ENCODE measurements at places on chromosomes 6 and 20.

GRCh38 chr6:102774326-102774725 is 1380.8 kb downstream of the GRIK2 start:
- no peak for DNase-seq

DNA sequence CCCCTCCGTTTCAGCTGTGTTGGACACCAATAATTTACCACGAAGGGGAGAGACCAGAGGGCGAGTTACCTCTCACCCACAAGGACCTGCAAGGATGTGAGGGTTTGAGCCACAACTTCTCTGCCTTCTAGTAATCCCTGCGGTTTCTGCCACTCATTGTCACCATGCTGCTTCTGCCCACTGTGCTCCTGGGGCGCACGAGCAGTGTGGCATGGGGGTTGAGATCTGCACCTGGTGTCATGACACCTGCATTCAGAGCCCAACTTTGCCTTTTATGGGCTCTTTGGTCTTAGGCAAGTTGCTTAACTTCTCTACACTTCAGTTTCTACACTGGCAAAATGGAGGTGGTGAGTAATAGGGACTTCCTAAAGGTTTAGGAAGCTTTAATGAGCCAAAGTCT is 84.9 kb downstream of the SOBP start:
- DNase-seq: no peak

DNA sequence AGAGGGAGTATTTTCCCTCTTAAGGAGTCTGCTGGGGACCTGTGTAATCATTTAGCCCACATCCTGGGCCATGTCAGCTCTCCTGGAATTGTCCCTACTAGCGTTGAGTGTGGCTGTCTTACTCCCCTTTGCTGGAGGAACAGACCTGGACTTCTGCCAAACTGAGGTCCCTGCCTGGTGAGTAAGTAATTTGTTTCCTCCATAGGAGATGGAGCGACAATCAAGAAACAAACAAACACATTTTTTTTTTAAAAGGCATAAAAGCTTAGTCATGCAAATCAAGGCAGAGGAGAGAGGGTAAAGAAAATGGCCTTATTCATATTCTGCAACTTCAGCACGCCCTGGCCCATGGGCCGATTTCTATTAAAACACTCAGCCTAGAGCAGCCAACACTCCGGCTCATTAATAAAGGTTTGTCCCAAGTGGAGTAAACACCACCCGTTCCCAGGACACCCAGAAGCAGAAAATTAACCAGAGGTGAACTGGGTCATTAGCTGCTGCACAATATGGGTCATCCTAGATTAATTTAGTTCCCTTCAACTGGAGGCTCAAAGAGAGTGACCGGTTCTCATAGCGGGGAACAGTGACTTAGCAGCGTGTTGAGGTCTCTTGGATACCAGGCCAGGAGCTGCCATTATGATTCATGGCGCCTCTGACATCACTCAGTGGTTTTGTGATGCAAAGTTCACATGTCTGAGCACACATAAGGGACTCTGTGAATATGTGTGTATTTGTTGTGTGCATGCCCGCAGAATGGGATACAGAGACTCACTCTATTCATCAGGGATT is 165.0 kb upstream of the SULF2 start:
- DNase-seq: no peak

- DNase-seq: no peak
Observed at GRCh38 chr20:45826381-45827019, 612 bp downstream of the TNNC2 start.

- DNase-seq: no peak
Observed at GRCh38 chr6:106981926-106982325, 7.4 kb upstream of the CD24 start.

All from hematopoietic multipotent progenitor cell treated with erythropoietin and hydrocortisone succinate and interleukin-3 and kit ligand, for 8 days (in vitro differentiated cells).